Activated CD4-positive, alpha-beta T cell treated with anti-CD3 and anti-CD28 coated beads, Interleukin-2, amount 50 U/mL, for 1 hour (primary cell): ENCODE measurements at places on chromosomes 12 and 14.

- no peak for DNase-seq
Measured at GRCh38 chr14:53534841-53535240, 381.7 kb upstream of the DDHD1 start.

- DNase-seq = no peak
Measured at GRCh38 chr14:97477353-97477752, 680.2 kb downstream of the VRK1 start.

- no peak for DNase-seq
Measured at GRCh38 chr12:59070322-59070933, 150.1 kb upstream of the LRIG3 start.

- no peak for DNase-seq
Measured at GRCh38 chr14:76500011-76500410, 124.1 kb downstream of the ESRRB start.

GRCh38 chr12:43979450-43979849 lies 143.6 kb downstream of the TMEM117 start:
- no peak for DNase-seq

GRCh38 chr12:21826618-21826910 lies 52.1 kb upstream of the KCNJ8 start:
- no peak for DNase-seq

GRCh38 chr14:26702721-26703230 lies 104.9 kb upstream of the NOVA1 start:
- no peak for DNase-seq

DNA sequence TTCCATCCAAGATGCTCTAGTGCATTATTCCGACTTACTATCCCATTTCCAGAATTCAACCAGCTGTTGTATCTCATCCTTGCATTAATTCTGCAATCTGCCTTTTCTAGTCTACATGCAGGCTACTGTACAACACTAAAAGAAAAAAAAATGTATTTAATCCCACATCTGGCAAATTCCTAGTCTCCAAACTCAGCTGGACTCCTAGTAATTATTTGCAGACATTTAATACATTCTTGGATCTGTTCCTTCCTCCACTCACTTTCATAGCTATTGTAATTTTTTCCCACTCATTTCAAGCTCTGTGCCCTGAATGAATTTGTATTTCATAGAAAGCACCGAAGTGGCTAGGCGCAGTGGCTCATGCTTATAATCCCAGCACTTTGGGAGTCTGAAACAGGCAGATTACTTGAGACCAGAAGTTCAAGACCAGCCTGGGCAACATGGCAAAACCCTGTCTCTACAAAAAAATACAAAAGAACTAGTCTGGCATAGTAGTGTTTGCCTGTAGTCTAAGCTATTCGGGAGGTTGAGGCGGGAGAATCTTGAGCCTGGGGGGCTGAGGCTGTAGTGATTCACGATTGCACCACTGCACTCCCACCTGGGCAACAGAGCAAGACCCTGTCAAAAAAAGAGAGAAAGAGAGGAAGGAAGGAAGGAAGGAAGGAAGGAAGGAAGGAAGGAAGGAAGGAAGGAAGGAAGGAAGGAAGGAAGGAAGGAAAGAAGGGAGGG lies 39.5 kb upstream of the YAF2 start:
- no peak for DNase-seq

GRCh38 chr12:96986883-96987523 lies 79.9 kb downstream of the NEDD1 start:
- DNase-seq = no peak

DNA sequence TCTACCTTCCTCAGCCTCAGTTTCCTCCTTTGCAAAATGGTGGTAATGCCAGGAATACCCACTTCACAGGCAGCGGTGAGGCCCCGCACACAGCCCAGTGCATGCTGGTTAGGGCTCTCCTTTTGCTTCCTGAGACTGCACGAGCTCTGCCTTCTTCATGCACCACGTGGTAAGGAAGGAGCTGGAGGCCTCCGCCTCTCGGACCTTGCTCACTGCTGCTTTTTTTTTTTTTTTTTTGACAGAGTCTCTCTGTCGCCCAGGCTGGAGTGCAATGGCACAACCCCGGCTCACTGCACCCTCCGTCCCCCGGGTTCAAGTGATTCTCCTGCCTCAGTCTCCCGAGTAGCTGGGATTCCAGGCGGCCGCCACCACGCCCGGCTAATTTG lies 18.1 kb downstream of the TAMALIN start:
- no peak for DNase-seq

- DNase-seq = no peak
Measured at GRCh38 chr12:104865080-104865479, 93.0 kb downstream of the SLC41A2 start.

- DNase-seq = no peak
Measured at GRCh38 chr14:86404989-86405649, 875.2 kb downstream of the FLRT2 start.

DNA sequence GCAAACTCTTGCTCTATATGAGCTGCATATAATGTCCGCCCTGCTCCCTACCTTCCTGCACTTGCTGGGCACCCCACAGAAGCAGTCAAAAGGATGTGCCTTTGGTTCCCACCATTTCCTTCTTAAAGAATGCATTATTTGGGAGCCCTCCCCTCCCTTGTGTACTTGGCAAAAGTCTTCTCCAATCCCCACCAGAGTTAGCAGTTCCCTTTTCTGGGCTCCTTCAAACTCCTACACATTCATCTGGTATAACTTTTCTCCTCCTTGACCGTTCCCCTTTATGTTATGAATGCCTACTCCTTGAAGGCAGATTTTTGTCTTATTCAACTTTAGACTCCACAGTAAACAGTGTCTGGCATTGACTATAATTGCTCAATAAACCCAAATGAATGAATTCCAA lies 27.8 kb downstream of the AREL1 start:
- no peak for DNase-seq

- no peak for DNase-seq
Measured at GRCh38 chr12:998020-998874, 7.2 kb downstream of the ERC1 start.

DNA sequence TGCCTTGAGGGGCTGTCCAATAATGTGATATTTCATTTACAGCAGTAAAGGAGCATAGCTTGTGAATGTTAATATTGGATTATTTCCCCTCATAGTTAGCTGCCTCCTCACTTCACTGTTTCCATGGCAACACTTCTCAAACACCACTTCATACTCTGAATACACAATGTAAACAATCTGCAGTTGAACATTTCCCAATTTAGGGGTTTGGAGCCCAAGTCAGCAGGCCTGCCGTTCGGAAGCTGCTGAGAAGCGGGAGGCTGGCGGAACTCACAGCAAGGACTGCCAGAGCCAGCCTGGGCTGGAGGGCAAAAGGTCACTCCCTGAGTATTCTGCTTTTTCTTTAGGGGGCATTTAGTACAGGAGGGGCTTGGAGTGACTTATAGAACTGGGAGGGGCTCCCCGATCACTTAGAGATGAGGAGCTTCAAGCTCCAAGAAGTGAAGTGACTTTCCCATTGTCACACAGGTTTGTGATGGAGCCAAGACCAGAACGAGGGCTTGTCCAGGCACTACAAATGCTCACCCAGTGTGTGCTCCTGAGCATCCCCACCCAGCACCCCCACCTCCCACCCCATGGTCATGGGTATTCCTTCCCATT lies 12.1 kb upstream of the SLC24A4 start:
- DNase-seq = no peak
